ENCODE measurements at places on chromosomes 3 and 15.

- no peak for DNase-seq
Observed at GRCh38 chr3:42905740-42906069, 237 bp upstream of the ZNF662 start.

DNA sequence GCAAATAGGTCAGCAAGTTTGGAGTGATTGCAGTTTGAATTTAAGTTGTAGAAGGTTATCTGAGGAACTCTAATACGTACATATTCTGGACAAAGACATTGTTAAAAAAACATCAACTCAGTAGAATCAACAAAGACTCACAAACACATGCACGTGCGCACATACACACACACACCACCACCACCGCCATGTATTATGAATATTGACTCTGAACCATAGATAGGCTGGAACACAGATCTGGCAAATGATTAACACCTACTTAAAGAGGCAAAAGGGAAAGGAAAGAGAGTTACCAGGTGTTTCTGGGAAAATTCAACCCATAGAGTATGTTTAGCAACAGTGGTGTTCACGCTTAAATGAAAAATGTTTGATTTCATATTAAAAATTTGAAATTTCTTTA lies 334.2 kb upstream of the ALCAM start:
- no peak for DNase-seq

GRCh38 chr3:45774581-45775521 lies 21.5 kb downstream of the SLC6A20 start:
- no peak for DNase-seq

DNA sequence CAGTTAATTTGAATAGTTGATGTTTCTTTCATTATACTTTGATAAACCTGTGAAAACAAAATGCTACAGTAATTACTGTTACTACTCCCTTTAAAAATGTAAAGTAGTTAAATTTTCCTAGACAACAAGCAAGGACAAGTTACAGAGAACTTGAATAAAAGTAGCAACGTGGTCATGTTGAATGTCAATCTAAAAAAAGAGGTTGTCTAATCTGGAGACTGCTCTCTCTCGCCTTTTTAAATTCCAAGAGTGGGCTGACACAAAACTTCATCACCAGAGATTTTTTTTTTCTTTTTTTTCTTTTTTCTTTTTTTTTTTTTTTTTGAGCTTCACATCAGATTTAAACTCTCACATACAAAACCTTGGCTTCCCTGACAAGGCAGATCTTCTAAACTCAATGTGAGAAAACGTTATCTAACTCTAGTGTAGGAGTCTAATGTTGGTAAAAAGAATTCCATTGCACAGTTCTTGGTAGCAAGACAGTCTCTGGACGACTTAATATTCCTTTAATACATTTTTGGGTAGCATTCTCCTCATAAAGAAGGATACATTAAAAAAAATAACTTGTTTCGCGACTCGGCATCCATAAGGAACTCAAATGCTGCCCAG lies 4.1 kb downstream of the FOXP1 start:
- peak; percentile 29 for DNase-seq

GRCh38 chr3:51671734-51672475 lies 853 bp downstream of the TEX264 start:
- peak; percentile 50 for DNase-seq

DNA sequence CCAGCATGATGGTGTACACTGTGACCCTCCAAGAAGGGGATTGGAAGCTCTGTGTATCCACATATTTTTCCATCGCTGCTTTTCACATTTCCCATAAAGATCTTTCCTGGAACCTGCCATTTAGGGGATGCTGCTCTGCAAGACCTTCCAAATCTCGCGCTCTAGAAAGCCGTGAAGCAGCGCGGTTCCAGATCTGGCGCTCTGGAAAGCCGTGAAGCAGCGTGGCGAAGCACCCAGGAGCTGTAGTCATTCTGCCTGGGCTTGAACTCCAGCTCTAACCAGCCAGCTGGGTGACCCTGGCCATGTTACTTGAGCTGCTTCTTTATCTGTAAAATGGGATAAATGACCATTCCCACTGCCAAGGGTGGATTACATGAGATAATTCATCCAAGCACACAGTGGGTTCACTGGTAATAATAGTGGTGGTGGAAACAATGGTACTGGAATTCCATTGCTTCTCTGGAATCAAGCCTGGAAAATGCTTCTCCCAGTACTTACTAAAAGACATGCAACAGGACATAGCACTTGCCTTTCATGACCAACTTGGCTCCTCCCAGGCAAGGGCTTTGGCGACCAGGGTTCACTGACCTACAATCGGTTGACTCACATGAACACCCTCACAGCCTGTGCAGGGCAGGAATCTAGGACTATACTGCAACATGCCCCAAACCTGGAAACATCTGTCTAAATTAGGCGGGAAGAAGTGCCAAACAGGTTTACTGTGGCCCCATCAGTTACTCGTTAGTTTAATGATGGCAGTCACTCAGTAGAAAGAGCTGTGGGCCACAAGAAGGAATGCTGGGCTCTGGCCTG lies 70.7 kb downstream of the XXYLT1 start:
- DNase-seq: no peak

- no peak for DNase-seq
Observed at GRCh38 chr3:48993834-48994233, 3.8 kb downstream of the P4HTM start.

GRCh38 chr3:172134352-172134751 lies 95.0 kb downstream of the FNDC3B start:
- DNase-seq: no peak

DNA sequence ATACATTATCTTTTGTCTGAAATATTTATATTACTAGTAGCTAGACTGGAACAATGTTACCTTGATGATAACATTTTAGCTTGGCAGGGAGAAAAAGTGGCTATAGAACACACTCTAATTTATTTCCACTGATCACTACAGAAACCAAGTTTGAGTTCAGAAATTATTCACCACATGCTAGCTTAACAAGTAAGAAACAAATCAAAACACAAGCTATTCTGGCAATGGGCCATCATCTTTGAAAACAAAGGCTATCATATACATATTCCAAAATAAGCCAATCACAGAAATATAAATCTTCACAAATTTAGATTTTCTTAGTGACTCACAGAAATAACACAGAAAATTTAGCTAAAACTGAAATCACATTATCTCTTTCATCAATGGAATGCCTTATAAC lies 17.1 kb downstream of the AQR start:
- no peak for DNase-seq

DNA sequence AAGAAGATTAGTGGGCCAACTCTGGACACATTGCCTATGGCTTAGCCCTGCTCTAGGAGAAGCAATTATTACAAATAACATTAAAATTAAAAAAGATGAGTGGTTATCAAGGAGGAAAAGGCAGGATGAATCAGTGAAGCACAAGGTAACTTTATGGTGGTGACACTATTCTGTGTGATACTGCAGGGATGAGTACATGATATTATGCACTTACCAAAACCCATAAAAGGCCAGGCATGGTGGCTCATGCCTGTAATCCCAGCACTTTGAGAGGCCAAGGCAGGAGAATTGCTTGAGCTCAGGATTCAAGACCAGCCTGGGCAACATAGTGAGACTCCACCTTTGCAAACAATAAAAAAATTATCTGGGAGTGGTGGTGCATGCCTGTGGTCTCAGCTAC lies 344.3 kb upstream of the CDIN1 start:
- DNase-seq: no peak

DNA sequence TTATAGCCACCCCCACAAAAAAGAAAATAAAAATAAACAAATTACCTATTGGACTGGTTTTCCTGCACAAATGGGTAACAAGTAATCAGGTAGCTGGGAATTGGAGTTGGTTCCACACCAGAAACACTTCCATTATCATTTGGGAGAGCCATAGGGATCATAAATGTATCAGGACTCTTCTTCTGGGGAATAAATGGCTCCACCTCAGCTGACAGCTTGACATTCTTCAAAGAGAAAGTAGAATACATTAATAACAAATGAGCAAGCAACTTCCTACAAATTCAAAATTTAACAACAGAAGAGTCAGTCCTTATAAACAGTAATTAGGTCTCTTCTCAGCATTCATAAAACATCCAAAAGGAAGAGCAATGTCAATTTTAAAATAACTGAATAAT lies 8.7 kb downstream of the SECISBP2L start:
- DNase-seq: no peak

GRCh38 chr15:68935400-68935937 lies 5.1 kb downstream of the SPESP1 start:
- no peak for DNase-seq

- DNase-seq: no peak
Observed at GRCh38 chr15:49148727-49149126, 6.7 kb downstream of the COPS2 start.

- no peak for DNase-seq
Observed at GRCh38 chr3:14126017-14126886, 1.4 kb downstream of the TMEM43 start.

GRCh38 chr3:173066044-173067004 lies 74.7 kb downstream of the SPATA16 start:
- DNase-seq: no peak

- DNase-seq: no peak
Observed at GRCh38 chr15:39846108-39846507, 63.5 kb upstream of the FSIP1 start.

- DNase-seq: no peak
Observed at GRCh38 chr3:135216659-135217058, 421.6 kb downstream of the EPHB1 start.

- no peak for DNase-seq
Observed at GRCh38 chr3:77835921-77836320, 796.0 kb downstream of the ROBO2 start.

DNA sequence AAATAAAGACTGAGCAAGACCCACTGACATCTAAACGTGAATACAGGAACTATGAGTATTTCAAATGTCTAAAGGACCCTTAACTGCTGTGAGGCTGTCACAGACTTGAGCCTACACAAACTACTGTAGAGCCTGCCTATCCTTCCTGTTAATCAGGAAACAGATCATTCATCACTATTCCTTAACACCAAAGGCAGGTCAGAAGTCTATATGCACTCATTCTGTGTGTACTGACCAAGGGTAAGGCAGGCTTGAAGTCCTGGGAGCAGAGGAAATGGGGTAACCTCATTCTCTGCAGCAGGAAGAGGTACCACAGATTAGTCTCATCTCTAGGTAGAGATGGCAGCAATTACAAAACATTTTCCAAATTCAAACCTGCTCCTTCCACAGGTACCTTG lies 30.7 kb downstream of the NPTN start:
- no peak for DNase-seq

DNA sequence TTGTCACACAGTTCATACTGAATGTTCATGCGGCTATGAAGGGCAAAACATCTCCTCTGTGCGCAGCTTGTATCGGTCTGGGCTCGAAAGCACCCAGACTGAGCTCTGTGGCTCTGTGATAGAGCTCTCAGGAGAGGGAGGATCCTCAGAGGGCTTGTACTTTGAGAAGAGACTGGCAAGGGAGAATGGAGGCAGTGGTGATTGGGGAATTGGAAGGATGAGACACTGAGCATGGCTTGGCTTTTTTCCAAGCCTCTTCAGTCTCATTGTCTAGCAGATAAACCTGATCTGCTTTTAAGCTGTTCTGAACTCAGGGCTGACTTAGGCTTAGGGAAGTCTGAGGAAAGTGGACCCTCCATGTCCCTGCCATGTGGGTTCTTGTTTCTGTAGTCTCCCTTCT lies 43.0 kb downstream of the RAD54L2 start:
- DNase-seq: peak; percentile 2

DNA sequence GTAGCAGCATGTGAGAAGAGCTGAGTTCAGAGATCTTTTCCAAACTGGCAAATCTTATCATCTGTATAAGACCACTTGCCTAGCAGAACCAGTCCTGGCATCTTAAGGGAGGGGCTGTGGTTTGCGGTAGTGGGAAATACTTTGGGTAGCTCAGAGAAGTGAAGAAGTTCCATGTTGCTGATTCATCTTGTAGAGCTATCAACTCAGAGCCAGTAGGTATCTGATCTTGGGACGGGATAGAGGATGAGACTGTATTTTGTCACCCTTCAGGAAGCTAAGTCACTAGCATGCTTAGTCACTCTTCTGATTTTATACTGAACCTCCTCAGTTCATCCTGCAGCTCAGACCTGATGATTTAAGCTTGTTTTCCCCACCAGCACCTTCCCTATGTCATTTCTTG lies 211.4 kb downstream of the NR1D2 start:
- DNase-seq: peak; percentile 65

GRCh38 chr15:64246364-64247189 lies 83.8 kb upstream of the PPIB start:
- peak; percentile 96 for DNase-seq

DNA sequence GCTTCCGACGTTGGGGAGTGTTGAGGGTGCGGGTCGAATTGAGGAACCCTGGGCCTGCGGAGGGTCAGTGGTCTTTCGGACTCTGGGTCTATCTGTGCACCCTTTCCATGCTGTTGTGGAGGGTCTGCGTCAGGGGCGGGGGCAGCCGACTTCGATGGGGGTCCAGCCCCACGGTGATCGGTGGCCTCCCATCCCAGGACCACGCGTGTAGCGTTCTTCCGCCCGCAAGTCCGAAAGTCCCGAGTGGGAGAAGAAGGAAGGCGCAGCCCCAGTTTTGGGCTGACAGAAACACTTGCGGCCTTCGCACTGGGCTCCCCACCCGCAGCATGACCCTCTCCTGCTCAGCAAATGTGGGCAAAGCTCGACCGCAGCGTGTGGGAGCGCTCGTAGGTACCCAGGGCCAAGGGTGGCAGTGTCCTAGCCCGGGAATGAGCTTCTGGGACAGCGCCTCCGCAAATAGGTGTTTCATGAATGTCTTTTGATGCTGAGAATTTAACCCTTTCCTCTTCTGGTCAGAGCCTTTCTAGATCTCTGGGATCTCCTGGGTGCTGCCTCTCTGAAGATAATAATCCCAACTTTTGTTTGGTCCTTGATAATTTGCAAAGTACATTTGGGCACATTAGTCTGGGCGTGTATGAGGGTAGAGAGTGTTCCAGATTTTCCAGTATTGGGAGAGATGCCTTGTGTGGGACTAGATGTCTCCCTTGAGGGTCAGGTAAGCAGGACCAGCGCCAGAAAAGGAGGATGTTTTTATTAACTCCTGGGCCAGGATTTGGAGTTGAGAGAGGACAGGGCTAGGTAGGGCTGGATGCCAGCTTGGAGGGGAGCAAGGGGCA lies 2.3 kb upstream of the DLL4 start:
- no peak for DNase-seq

DNA sequence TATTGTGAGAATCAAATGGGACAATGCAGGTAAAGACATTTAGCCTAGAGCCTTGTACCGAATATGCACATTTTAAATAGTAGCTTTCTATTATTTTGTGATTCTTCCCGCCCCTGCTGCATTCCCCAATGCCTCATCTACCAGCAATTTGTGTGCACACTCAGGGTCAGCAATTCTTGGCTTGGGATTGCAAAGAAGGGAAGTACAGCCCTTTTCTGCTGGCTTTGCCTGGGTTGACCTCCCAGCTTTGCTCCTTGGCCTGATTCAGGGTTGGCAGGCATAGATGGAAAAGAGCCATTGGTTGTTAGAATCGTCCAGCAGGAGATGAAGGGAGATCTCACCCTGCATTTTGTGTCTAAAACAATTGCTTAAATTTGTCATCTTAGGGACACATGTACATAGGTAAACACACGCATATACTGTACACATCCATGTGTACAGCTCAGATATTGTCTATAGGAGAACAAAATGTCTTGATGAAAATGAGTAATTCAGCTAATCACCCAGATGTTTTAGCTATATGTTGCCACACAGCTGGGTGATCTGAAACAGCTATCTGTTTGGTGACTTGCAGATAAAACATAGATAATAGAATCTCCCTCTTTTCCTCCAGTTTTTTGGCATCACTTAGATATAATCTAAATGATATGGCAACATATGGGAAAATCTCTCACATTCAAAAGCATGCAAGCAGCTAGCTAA lies 340.9 kb upstream of the TBL1XR1 start:
- peak; percentile 22 for DNase-seq

- no peak for DNase-seq
Observed at GRCh38 chr3:186966406-186966805, 36.1 kb downstream of the ST6GAL1 start.

GRCh38 chr15:82689147-82689546 lies 20.5 kb downstream of the AP3B2 start:
- DNase-seq: no peak
